Activated naive CD4-positive, alpha-beta T cell treated with anti-CD3 and anti-CD28 coated beads, Interleukin-2, amount 10 ng/mL, durations not matched to agents 7 days and 5 days (primary cell): ENCODE measurements at places on chromosomes 4 and X.
A peak's percentile ranks its signal among the peaks of the same experiment; 100 is the strongest.

GRCh38 chrX:13144927-13145655 lies 100.7 kb upstream of the FAM9C start:
- no peaks in the 10 kb centered on the region for H3K36me3 ChIP-seq
- H3K27ac ChIP-seq = no peak overlapping the region
- no peaks in the 10 kb centered on the region for H3K27me3 ChIP-seq
- no peak for DNase-seq
- no peak overlapping the region for H3K4me3 ChIP-seq

DNA sequence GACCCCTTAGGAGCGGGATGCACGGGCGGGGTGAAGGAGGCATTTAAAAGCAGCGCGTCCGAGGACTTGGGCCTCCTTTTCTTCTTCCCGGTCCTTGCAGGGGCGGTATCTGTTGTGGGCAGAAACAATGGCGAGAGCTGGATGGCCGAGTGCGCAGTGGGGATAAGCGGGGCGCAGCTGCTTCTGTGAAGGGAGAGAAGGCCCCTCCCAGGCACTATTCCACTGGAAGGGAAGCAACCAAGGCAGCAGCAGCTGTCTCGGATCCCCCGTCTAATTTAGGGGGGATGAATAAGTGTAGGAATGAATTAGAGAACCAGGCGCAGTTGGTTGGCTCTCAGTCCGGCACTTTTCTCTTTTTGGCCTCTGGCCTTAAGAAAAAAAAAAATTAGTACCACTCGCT lies 995 bp downstream of the SMARCA5 start:
- H3K4me3 ChIP-seq = peak overlapping the region; percentile 82
- peak; percentile 39 for DNase-seq
- H3K27me3 ChIP-seq = peaks cover 15% of the 10 kb centered on the region
- peaks cover 31% of the 10 kb centered on the region for H3K36me3 ChIP-seq
- peak overlapping the region; percentile 99 for H3K27ac ChIP-seq

- H3K4me3 ChIP-seq = no peak overlapping the region
- no peak overlapping the region for H3K27ac ChIP-seq
- no peaks in the 10 kb centered on the region for H3K36me3 ChIP-seq
- no peaks in the 10 kb centered on the region for H3K4me1 ChIP-seq
These were observed 14.9 kb downstream of the RPGR start for GRCh38 chrX:38312436-38312835.

- no peaks in the 10 kb centered on the region for H3K27me3 ChIP-seq
- peaks cover 16% of the 10 kb centered on the region for H3K36me3 ChIP-seq
- H3K27ac ChIP-seq = peak overlapping the region; percentile 80
- DNase-seq = no peak
- peaks cover 44% of the 10 kb centered on the region for H3K4me1 ChIP-seq
- H3K4me3 ChIP-seq = no peak overlapping the region
These were observed 13.5 kb downstream of the RPS6KA3 start for GRCh38 chrX:20253232-20253543.

DNA sequence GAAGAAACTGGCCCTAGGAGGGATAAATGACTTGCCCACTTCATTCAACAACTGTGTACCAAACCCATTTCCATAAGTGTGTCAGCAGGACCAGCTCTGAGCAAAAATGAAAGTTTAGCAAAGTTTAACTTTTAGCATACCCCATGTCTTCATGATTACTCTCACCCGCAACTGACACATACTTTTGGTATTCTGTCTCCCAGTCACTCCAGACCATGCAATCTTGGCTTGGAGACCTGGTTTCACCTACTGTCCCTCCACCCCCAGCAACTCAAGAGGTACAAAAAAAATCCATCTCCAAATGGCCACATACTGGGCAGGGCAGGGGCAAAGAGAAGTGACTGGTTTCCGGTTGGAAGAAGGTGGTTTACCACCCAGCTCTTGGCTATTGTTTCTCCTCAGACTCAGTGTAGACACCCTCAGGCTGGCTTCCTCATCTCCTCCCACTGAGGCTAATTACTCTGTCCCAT lies 79.8 kb downstream of the RLIM start:
- H3K4me3 ChIP-seq = no peak overlapping the region
- peaks cover 12% of the 10 kb centered on the region for H3K27me3 ChIP-seq
- H3K36me3 ChIP-seq = no peaks in the 10 kb centered on the region
- peaks cover 15% of the 10 kb centered on the region for H3K4me1 ChIP-seq
- no peak overlapping the region for H3K27ac ChIP-seq

- no peaks in the 10 kb centered on the region for H3K4me1 ChIP-seq
- no peak overlapping the region for H3K4me3 ChIP-seq
- no peak for DNase-seq
These were observed 289.2 kb downstream of the NR3C2 start for GRCh38 chr4:148152868-148153625.
